ENCODE measurements at places on chromosomes 11 and 22. TPM values are rescaled to one million over a fixed set of nuclear protein-coding genes. Genes with fewer than 3 reads are reported as not detected.

- no peak for DNase-seq
Observed at GRCh38 chr11:66529069-66529468, 16.8 kb downstream of the ZDHHC24 start.

TTC36 gene
- polyA plus RNA-seq: 3.8 TPM

MDK gene
- 185 TPM for polyA plus RNA-seq

MUC2 gene
- 0.05 TPM for polyA plus RNA-seq

OR8G1 gene
- not detected for polyA plus RNA-seq
